ENCODE measurements at places on chromosomes 5 and 9. TPM values are rescaled to one million over a fixed set of nuclear protein-coding genes. Genes with fewer than 3 reads are reported as not detected.

RORB gene
- not detected for total RNA-seq

GRCh38 chr5:171945066-171945465 lies 61.4 kb downstream of the FBXW11 start:
- H3K4me3 ChIP-seq: no peak overlapping the region
- DNase-seq: no peak
- no peaks in the 10 kb centered on the region for H3K4me1 ChIP-seq
- no peaks in the 10 kb centered on the region for H3K36me3 ChIP-seq
- H3K27ac ChIP-seq: no peak overlapping the region
- no peaks in the 10 kb centered on the region for H3K27me3 ChIP-seq

GRCh38 chr5:153823036-153823435 lies 215.7 kb downstream of the FAM114A2 start:
- DNase-seq: no peak
- no peaks in the 10 kb centered on the region for H3K36me3 ChIP-seq
- H3K27ac ChIP-seq: no peak overlapping the region
- H3K4me1 ChIP-seq: no peaks in the 10 kb centered on the region
- no peaks in the 10 kb centered on the region for H3K27me3 ChIP-seq
- H3K4me3 ChIP-seq: no peak overlapping the region

SV2C gene
- 0.05 TPM for total RNA-seq

GRCh38 chr9:14346231-14346791 lies 32.4 kb upstream of the NFIB start:
- H3K4me3 ChIP-seq: no peak overlapping the region
- peaks cover 49% of the 10 kb centered on the region for H3K27me3 ChIP-seq
- H3K36me3 ChIP-seq: no peaks in the 10 kb centered on the region
- peaks cover 19% of the 10 kb centered on the region for H3K4me1 ChIP-seq
- H3K27ac ChIP-seq: no peak overlapping the region

DNA sequence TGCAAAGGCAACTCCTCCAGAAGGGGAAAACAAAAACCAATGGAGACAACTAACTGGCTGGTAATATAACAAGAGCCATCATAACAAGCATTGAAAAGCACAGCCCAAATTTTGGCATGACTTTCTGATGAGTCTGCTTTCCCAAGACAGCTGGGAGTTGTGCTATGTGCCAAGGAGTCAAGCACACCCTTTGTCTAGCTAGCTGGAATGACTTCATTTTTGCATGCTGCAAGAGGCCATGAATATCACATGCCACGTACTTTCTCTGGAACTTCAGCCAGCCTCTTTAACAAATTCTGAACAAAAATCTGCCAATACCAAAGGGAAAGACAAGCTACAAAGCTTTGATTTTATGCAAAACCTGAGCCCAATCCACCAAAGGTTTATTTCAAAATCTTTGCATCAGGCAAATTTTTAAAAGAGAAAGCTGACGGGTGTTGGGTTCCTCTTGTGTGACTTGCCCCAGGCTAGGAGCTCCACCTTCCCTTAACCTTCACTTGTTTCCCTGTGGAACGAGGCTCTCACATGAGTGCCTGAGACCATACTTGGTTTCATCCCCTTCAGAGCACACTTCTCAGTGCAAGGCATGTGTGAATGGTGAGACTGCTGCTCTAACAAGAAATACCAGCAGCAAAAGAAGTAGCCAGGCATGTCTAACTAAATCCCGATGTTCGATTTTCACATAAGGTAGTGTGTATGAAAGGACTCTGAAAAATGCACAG lies 47.3 kb downstream of the S1PR3 start:
- no peak for DNase-seq
- H3K27me3 ChIP-seq: no peaks in the 10 kb centered on the region
- H3K4me1 ChIP-seq: no peaks in the 10 kb centered on the region
- no peak overlapping the region for H3K4me3 ChIP-seq
- H3K27ac ChIP-seq: no peak overlapping the region
- no peaks in the 10 kb centered on the region for H3K36me3 ChIP-seq

DNA sequence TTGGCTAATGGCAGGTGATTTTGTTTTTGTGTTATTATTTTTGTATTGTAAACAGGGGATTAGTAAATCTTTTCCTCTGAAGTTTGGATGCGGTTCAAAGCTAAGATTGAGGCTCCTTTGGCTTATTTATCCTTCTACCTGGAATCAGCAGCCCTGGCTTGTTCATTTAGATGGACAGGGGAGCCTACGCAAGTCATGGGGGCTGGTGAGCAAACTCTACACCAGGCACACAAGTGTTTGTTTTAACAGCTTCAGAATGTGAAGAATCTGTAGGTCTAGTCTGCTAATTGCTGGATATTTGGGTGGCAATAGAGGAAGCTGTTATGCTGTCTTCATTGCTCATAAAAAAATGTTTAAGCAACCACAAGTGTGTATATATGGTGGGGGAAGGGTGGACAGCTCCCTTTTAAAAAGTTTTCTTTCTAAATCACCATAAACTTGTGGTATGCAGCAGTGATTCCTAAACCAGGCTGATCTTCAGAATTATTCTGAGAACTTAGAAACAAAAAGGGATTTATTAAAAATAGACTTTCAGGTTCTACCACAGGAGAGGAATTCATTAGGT lies 20.7 kb downstream of the ZNF462 start:
- no peak overlapping the region for H3K27ac ChIP-seq
- no peak for DNase-seq

AGXT2 gene
- total RNA-seq: 84.7 TPM

DNA sequence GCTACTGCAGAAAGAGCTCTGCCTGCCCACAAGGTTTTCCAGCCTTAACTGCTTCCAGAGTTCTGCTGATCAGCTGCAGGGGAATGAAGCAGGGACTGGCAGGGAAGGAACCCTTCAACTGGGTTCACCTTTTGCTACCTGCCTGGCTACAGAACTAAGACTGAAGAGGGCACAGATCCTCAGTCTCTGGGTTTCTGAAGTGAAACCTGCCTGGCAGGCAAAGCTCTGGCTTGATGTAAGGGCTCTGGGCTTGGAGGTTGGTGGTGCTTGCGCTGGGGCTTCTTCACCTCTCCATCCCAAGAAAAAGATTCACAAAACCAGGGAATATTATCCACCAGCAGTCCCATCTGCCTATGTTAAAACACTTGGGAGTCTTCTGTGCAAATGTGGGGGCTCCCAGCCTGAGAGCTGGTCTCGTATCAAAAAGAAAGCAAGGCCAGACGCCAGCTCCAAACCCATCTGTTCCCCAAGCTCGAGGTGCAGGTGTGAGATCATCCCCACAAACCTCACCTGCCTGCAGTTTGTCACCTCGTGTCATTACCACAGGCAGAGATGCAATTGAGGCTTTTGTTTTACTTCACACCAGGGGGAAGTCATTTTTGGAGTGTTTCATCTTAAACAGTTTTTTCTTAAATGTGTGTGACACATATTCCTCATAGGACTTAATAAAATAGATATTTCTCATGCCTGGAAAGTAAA lies 58.3 kb downstream of the BNC2 start:
- H3K4me1 ChIP-seq: no peaks in the 10 kb centered on the region
- no peak overlapping the region for H3K27ac ChIP-seq
- no peak for DNase-seq
- no peaks in the 10 kb centered on the region for H3K36me3 ChIP-seq
- H3K4me3 ChIP-seq: no peak overlapping the region

DNA sequence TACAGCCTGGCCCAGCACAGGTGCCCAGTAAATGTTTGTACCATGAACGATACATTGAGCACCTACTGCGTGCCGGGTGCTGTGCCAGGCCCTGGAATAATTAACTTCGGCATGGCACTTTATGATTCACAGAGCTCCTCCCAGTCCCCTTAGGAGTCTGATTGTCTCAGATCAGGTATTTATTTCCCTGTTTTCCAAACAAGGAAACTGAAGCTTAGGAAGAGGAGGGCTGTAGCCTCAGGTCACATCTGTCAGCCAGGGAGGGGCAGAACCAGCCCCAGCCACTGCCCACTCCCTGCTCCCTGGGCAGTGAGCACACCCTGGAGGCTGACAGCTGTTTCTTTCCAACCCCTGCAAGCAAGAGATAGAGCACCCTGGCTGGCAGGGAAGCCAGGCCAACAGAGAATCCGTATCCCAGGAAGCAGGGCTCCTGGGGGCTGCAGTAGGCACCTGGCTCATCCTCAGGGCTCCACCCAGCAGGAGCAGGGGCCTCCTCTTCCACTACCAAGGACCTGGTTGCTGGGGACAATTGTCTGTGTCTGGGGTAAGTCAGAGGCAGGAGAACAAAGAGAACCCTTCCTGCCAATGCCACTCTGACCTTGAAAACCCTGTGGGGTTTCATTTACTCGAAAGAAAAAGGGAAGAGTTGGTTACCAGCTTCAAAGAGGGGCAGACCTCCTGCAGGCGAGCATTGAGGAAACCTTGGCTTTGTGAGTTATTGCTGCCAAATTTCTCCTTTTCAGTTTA lies 69.0 kb downstream of the DAB2IP start:
- no peaks in the 10 kb centered on the region for H3K36me3 ChIP-seq
- no peak overlapping the region for H3K27ac ChIP-seq
- H3K4me3 ChIP-seq: no peak overlapping the region

GRCh38 chr9:6502399-6502798 lies 89.4 kb downstream of the UHRF2 start:
- no peak overlapping the region for H3K4me3 ChIP-seq
- H3K27ac ChIP-seq: peak overlapping the region; percentile 70
- peaks cover 20% of the 10 kb centered on the region for H3K4me1 ChIP-seq
- H3K36me3 ChIP-seq: no peaks in the 10 kb centered on the region
- DNase-seq: no peak
